ENCODE measurements at places on chromosomes 5 and 9.

- no peak for DNase-seq
Measured at GRCh38 chr5:147160902-147161700, 73.7 kb upstream of the STK32A start.

GRCh38 chr5:17042041-17042440, 106.0 kb upstream of the MYO10 start:
- no peak for DNase-seq

DNA sequence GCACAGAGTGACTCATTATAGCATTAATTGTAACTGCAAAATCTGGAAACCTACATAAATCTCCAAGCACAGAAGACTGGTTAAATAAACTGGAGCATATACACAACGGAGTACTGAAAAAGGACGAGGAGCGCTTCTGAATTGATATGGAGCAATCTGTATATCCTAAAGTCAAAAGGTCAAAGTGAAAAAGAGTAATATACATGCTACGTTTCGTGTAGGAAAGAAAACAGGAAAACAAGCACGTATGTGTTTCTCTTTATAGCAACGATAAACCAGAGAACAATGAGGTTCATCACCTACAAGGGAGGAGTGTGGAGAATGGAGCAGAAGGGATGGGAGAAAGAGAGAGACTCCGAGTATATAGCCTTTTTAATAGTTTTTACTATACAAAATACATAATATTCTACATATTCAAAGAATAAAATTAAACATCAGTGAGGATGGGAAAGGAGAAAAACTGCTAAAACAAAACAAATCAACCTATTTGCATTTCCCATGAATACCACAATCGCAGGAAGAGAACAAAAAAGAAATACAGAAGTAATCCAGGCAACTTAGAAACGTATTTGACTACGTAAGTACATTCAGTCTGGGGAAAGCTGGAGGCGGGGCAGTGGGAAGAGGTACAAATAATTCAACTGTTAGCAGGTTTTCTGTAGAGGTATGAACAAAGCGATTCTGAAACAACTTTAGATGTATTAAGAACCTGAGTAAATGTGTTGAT, 7.8 kb downstream of the ZFP62 start:
- no peak for DNase-seq

DNA sequence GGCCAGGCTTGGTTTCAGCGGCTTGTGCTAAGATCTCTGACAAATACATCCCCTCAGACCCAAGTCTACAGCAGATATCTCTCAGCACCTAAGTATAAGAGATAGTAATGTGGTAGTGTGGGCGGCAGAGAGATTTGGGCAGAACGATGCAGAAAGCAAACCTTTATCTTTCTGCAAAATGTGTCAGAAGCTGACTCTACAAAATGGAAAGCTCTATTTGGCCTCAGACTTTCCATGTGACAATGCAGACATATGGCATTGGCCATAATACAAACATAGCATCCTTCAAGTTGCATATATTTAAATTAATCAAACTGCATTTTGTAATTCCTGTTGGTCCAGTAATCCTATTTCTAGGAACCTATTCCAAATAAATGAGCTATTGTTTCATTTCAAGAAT, 102.5 kb upstream of the RAI14 start:
- no peak for DNase-seq

- no peak for DNase-seq
Measured at GRCh38 chr9:80554301-80554700, 982.5 kb downstream of the TLE4 start.

DNA sequence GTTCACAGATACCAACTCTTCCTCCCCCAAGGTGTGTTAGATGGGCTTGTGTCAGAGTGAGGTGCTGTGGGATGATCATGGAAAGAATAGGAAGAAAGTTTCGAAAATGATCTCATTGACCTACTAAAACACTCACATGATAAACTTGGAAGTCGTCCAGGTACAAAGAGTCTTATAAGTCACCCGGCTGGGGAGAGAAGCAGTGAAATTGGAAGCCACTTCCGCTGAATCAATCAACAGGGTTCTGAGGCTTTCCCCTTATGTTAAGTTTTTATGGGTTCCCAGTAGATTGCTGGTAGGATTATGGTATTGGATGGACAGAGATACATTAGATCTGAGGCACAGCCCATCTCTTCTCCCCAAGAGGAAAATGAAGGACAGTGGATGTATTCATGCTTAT, 218.8 kb upstream of the MSX2 start:
- no peak for DNase-seq
